ENCODE measurements at places on chromosomes 13 and 19.

- no peak for DNase-seq
Observed at GRCh38 chr13:32538143-32538620, 413 bp downstream of the N4BP2L2 start.

DNA sequence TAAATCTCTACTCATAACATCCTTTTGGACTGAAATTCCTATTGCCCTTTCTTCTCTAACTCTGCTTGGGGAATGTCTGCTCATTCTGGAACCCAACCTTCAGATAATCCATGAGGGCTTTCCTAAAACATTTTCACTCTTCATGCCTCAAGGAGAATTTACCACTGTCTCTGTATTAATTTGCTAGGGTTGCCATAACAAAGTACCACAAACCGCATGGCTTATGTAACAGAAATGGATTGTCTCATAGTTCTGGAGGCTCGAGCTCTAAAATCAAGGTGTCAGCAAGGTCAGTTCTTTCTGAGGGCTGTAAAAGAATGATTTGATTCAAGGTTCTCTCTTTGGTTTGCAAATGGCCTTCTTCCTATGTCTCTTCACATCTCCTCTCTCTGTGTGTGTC is 209.7 kb downstream of the LACC1 start:
- DNase-seq = no peak

GRCh38 chr13:113656003-113656588 is 1.9 kb downstream of the ATP4B start:
- DNase-seq = no peak

GRCh38 chr13:80559944-80560343 is 219.0 kb upstream of the SPRY2 start:
- DNase-seq = no peak

DNA sequence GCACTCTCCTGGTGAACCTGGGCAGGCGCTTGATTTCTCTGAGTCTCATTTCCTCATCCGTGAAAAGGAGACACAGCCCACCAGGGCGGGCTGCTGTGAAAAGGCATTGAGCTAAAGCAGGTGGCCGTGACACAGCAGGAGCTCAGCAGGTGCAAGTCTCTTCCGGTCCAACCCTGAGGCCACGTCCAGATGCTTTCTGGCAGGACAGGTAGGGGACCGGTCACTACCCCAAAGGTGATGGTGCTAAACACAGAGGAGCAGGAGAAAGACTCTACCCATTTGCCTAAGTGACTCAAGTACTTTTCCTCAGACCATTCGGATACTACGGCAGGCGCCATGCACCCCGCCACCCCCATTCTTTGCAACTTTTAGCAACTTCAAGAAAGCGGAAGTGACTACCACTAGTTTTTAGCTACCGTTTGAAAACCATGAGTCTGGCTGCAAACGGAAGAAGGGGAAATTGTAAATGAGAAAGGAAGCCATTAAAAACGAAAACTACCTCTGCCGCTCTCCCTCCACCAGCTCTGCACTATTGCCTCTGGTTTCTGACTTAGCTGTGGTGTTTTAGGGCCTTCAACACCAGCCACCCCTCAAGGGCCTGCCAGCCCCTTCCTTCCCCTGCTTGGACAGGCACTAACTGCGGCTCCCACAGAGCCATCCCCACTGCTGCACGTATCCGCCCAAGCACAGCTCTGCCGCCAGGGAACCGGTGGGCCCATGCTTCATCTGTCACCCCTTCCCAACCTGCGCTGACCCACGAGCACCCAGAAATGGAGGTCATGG is 4.8 kb downstream of the PPP6R1 start:
- no peak for DNase-seq

- no peak for DNase-seq
Observed at GRCh38 chr13:44667943-44668342, 91.8 kb upstream of the TSC22D1 start.

GRCh38 chr13:31037874-31038500 is 105.5 kb downstream of the TEX26 start:
- DNase-seq = no peak

GRCh38 chr19:3456925-3457527 is 23.3 kb downstream of the SMIM24 start:
- DNase-seq = no peak

GRCh38 chr13:110134801-110135200 is 172.2 kb downstream of the COL4A1 start:
- DNase-seq = no peak

GRCh38 chr13:112680741-112681360 is 9.0 kb upstream of the ATP11A start:
- DNase-seq = no peak

DNA sequence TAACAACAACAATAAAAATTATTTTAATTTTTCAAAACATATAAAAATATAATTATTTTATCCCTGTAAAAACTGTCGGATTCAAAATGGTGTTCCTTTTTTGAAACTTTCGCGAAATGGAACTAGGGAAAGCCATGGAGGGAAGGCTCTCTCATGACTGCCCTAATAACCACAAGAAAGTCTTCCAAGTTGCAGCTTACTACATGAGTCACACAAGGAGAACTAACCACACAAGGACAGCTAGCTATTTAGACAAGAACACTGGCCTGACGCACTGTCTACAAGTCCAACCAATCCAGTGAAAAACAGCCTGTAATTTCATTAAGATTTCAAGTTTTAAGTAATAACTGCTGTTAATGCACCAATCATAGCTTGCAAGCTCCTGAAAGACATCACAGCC is 319.2 kb upstream of the PCDH9 start:
- no peak for DNase-seq

GRCh38 chr13:23610966-23611491 is 40.8 kb downstream of the TNFRSF19 start:
- DNase-seq = no peak

GRCh38 chr19:51654783-51655182 is 8.2 kb upstream of the SIGLEC14 start:
- no peak for DNase-seq

GRCh38 chr13:70473907-70474306 is 365.7 kb upstream of the KLHL1 start:
- no peak for DNase-seq

DNA sequence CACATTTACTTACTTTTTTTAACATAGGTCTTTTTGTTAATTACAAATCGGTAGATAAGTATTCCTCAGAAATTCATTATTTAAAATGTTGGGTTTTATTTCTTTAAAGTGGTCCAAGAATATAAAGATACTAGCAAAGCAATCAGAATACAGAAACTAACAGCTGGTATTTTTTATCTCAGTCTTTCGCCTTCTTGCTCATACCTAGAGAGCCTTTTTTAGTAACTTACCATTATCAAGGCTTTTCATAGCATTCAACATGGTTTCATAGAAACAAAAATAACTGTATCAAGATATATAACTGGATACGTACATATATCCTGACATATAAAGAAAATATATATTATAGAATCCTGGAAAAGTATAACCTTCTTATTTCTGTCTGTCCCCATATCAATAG is 227.8 kb upstream of the MIR17HG start:
- no peak for DNase-seq

DNA sequence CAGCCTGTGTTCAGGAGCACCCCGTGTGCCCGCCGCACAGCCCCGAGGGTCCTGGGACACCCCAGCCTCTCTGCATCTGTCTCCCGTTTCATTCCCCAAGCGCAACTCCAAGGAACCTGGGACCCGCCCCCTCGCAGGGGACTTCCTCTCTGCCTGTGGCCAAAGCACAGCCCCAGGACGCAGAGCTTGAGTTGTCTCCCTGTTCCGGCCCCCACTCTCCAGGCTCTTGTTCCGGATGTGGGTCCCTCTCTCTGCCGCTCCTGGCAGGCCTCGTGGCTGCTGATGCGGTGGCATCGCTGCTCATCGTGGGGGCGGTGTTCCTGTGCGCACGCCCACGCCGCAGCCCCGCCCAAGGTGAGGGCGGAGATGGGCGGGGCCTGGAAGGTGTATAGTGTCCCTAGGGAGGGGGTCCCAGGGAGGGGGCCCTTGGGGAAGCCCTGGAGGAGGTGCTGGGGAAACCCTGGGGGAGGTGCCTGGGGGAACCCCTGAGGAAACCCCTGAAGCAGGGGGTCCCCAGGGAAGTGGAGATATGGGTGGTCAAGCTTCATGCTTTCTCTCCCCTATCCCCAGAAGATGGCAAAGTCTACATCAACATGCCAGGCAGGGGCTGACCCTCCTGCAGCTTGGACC is 1.3 kb downstream of the HCST start:
- DNase-seq = peak; percentile 56

GRCh38 chr19:33374236-33374714 is 766 bp downstream of the CEBPG start:
- DNase-seq = no peak

DNA sequence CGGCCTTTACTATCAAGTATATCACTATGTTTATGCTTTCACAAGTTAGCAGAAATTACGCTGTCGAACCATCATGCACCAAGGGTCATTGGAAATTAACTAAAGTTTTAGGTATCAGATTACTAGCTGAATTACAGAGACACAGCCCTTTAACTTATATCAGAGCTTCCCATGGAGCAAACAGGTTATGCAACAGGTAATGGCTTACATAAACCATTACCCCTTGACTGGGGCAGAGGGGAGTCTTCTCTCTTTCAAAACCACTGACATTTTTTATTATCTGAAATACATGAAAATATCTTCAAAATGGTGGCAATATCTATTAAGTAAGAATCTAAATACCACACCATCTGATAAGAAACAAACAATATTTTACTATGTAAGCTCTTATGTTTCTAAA is 1692.9 kb upstream of the SLC10A2 start:
- no peak for DNase-seq

DNA sequence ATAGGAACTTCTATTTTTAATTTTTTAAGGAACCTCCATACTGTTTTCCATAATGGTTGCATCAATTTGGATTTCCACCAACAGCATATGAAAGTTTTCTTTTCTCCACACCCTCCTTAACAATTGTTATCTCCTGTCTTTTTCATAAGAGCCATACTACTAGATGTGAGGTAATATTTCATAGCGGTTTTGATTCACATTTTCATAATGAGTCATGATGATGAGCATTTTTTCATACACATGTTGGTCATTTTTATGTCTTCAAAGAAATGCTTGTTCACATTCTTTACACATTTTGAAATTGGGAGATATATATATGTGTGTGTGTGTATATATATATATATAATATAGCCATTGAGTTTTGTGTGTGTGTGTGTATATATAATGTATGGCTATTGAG is 420.3 kb upstream of the PCDH9 start:
- no peak for DNase-seq

GRCh38 chr19:33156334-33156733 is 24.4 kb downstream of the WDR88 start:
- DNase-seq = no peak

GRCh38 chr19:13597640-13598039 is 91.4 kb upstream of the CACNA1A start:
- DNase-seq = peak; percentile 43

DNA sequence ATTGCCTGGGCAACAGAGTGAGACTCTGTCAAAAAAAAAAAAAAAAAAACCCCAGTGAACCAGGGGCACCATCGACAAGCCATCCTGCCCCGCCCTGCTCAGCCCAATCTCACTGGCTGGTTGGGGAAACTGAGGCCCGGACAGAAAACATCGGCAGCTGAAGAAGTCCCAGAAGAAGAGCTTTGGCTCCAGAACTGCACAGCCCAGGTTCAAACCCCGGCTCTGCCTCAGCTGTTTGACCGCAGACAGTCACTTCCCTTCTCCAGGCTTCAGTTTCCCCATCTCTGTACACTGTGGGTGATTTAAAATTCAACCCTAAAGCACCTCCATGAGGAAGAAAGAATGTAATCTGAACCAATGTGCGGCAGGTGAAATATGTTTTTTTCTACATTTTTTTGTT is 9.4 kb upstream of the SEMA6B start:
- DNase-seq = no peak

DNA sequence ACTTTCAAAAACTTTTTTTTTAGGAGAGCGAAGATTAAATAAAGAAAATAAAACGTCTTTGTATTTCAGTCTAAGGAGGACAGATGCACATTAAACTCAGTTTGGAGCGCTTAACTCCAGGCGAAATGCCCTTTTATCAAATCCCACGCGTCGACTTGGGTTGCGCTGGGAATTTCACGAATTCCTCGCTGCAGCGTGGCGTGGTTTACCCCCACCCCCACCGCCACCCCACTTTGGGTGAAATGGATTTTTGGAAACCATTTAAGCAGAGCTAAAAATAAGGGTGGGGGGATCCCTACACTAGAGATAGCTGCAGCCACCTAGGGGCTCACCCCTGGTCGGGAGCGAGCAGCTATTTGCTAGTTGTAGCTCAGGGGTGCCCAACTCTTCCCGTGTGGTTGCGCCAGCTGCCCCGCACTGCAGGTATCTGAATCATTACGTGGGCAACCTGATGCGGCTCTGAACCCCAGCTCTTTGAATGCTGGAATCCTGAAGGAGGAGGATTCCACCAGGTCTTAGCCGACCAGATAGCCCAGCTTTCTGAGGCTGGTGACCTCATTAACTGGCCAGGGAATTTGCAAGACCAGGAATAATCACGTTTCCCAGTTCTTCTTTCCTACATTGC is 6.5 kb upstream of the TSHZ3 start:
- no peak for DNase-seq

GRCh38 chr19:30663611-30664174 is 291.5 kb downstream of the ZNF536 start:
- DNase-seq = no peak

GRCh38 chr13:34254366-34254765 is 436.4 kb downstream of the RFC3 start:
- no peak for DNase-seq

GRCh38 chr13:30504081-30504480 is 38.3 kb upstream of the HMGB1 start:
- DNase-seq = no peak

GRCh38 chr13:39321574-39321973 is 281.4 kb downstream of the LHFPL6 start:
- DNase-seq = no peak

GRCh38 chr13:29537736-29538651 is 57.5 kb downstream of the SLC7A1 start:
- DNase-seq = no peak

DNA sequence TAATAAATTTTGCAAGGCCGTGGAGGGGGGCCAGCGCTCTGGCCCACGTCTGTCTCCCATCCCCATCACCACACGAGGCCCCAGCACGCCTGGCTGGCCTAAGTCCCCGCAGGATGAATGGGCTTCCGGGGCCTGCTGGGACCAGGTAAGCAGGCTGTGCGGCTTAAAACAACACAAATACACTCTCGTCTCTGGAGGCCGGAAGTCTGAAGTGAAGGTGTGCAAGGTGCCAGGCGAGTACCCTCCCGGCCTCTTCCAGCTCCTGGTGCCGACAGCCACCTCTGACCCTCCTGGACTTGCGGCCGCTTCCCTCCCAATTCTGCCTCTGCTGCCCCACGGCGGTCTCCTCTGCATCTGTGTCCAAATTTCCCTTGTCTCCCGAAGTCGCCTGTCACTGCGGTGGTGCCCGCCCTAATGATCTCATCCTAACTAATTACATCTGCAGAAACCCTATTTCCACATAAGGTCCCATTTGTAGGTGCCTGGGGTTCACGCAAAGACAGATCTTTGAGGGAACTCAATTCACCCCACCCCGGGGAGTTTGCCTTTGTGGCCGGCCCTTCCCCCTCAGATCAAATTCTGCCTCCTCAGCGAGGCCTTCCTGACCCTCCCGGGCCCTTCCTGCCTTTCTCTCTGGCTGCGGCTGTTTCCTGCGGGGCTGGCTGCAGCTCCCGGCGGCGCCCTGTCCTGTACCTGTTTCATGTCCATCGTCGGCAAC is 8.1 kb upstream of the PTBP1 start:
- DNase-seq = no peak

- no peak for DNase-seq
Observed at GRCh38 chr13:35979361-35979951, 151.7 kb downstream of the DCLK1 start.
